ENCODE measurements at places on chromosomes 12 and 14.
A peak's percentile ranks its signal among the peaks of the same experiment; 100 is the strongest.

DNA sequence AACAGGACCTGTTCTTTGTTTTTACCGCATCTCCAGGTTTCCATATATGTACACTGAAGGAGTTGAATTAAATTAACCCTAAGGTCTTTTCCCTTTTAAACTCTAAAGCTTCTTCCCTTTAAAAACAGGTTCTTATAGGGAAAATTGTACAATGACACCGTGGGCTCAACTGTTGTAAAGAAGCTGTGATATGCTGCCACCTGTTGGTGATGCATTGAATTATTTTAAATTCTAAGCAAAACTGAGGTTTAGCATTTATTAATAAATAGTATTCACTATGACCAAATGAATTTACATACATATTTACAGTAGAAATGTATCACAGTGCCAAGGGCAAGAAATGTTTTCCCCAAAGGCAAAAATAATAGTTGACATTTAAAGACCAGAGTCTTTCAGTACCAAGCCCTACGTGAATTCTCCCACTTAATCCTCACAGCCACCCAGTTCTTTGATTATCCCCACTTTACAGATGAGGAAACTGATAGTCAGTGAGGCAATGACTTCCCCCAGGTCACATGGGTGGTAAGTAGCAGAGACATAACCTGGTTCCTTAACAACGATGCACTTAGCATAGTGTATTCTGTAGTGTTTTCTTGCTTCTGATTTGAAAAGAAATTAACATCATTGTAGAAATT is 35.7 kb upstream of the TMEM263 start:
- DNase-seq: peak; percentile 51

- DNase-seq: peak; percentile 4
Measured at GRCh38 chr12:42643881-42644579, 54.5 kb upstream of the PRICKLE1 start.

DNA sequence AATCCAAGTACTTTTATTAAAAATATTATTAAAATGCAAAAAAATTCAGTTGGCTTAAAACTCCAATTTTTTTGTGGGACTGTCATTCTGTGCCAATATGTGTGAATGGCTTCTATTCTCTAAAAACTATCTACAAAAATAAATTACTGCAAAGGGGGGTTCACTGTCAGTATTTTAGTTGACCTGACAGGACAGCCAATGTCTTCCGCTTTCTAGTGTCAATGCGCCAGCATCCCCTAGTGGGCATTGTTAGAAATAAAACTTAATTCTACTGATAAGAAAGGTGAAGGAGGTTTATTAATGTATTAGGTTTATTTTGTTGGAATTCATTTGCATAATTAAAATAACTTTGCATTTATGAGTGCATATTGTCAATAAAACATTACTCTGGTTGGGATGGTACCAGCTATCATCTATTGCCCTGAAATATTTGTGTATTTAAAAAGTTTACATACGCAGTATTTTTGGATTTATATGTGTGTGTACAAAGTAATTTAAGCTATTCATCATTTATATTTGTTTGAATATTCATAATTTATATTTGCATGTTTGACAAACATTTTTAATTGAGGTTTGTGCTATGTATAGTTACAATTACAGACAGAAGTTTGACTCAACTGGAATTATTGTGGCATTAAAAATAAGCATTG is 527.2 kb downstream of the FLRT2 start:
- DNase-seq: peak; percentile 19

DNA sequence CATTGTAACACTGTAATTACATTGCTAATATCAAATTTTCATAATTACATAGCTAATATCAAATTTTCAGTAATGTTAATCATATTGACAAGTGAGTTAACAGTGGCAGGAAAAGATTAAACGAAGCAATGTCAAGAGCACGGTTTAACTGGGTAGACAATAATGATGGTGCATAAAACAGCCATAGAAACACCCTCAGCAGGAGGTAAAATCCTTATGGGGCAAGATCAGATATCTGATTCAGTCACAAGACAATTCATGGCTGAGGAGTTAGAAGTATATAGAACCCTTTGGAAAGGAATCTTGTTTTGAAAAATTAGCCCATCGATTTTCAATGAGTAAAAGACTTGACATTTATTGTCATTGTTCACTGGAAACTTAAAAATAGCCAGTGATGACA is 190.6 kb downstream of the SLC2A13 start:
- DNase-seq: no peak

DNA sequence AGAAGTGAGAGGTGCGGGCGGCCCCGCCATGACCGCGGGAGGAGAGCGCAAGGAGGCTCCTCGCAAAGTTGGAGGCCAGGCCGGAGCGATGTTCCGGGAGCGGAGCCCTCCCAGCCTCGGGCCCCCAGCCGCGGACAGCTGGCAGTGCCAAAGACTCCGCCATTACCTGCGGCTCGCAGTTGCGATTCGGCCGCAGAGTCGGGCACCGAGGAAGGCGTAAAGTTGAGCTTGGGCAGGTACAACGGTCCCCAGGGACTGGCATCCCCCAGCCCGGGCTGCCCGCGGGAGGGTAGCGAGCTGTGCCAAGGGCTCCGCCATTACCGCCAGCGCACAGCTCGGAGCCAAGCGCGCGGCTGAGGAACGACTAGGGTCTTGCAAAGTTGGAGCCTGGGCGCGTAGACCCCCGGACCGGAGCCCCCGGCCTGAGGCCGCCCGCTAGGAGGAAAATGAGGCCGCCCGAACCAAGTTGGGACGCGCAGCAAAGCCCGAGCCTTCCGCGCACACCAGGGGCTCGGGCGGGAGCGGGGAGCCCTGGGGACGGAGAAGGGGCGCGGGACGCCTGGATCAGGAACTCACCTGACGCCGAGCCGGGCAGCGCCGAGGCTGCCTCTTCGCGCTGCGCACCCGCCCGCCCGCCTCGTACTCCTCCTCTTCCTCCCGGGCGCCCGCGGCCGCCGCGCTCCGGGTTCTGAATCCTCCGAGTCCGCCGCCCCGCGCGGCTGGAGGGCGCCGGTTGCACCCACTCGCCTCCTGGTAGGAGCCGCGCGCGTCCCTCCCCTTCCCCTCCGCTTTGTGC is 677 bp downstream of the NOS1 start:
- DNase-seq: no peak

- DNase-seq: no peak
Measured at GRCh38 chr14:66315548-66315947, 170.6 kb upstream of the CCDC196 start.

GRCh38 chr12:22477894-22478287 is 66.5 kb downstream of the C2CD5 start:
- DNase-seq: no peak

DNA sequence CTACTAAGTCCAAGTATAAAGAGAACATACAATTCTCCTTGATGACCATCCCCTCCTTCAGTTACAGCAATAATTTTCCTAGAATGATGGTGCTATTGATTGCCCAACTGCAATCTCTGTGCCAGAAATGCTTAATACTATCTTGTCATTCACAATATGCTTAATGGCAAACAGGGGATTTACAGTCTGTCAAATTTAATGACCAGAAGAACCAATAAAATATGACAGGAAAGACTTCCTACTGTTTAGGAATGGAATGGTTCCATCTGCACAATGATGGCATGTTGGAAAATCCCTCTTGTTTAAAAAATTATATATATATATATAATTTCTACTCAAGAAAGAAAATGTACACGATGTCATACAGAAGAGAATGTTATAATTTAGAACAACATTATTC is 623.2 kb downstream of the CCER1 start:
- DNase-seq: no peak

DNA sequence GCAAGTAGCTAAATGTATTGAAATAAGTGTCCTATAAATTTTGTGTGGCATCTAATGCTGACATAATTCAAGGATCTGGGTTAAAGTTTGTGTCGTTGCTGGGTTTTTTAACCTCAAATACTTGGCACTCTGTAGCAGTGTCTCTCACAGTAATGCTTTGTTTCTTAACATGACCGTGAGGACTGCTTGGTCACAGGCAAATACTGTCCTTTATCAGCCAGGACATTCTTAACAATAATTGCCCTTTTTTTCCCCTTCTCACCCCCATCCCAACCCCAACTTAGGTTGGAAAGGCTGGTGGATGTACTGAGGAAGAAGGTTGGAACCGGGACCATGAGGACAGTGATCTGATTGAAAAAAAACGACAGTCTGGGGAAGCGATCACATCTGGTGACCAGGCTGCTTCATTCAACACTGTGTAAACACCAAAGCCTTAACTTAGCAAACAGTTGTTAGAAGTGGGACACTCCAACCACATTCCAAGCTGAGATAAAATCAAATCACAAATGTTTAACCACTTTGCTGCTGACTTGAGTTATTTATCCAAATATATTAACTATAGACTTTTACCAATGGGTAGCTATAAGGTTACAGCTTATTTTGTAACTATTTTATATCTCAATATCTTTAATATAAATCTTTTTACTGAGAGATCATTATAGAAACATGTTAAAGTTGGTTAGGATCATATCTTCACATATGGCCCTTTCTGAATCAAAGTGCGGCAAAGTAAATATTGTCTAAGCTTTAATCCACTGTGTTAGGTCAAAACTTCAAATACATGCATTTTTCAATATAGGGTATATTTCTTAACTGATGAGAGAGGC is 48.2 kb downstream of the FOXA1 start:
- no peak for DNase-seq

DNA sequence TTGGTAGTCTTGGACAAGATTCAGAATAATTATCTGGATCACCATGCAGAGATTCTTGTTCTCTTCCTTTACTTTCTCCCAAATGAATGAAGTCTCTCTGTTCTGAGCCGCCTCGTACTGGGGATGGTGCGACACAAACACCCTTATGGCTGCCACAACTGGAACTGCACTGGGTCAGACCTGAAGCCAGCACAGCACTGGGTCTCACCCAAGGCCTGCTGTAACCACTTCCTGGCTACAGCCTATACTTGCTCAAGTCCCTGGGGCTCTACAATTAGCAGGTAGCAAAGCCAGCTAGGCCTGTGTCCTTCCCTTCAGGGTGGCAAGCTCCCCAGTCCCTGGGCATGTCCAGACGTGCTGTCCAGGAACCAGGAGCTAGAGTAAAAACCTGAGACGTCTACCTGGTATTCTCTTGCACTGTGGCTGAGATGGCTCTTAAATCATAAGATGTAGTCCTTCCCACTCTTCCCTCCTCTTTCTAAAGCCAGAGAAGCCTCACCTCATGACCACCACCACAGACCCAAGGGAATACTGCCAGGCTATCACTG is 27.6 kb downstream of the IFNG start:
- no peak for DNase-seq

DNA sequence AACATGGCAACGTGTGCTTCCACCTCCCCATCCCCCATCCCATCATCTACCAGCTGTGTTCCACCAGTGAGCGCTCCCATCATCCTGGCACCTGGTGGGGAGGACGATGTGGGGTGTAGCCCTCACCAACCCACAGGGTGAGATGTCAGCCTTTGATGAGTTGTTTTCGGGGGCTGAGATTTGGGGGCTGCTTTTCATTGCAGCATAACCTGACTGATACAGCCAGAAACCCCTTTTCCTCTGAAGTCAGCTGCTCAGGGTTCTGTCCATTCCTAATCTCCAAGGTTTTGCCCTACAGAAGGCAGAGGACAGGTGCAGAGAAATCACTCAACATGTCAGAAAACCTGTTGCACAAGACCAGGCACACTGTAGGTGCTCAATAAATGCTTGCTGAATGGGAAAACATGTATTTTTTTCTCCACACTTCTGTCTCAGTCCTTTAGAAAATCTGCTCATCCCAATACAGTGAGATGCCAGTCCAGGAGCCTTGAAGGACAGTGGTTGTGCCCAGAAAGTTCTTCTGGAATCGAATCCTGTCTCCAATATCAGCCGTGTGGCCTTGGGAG is 239.8 kb downstream of the RBM19 start:
- no peak for DNase-seq

- no peak for DNase-seq
Measured at GRCh38 chr14:88851587-88851986, 27.1 kb downstream of the TTC8 start.

DNA sequence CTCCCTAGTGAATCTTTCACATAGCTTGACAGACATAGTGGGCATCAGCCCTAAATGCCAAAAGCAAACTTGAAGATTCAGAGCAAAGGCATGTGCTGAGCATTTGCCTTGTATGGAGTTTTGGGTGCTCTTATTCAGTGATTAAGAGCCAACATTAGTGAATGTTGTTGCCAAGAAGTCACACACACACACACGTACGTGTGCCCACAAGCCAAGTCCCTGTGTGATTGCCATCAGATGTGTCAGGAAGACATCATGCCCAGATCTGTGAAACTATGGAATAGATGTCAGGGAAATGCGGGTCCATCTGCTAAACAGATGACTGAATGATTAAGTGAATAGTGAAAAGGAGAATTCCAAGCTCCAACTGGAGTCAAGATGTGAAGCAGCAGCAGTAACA is 149.0 kb downstream of the AKAP6 start:
- no peak for DNase-seq

DNA sequence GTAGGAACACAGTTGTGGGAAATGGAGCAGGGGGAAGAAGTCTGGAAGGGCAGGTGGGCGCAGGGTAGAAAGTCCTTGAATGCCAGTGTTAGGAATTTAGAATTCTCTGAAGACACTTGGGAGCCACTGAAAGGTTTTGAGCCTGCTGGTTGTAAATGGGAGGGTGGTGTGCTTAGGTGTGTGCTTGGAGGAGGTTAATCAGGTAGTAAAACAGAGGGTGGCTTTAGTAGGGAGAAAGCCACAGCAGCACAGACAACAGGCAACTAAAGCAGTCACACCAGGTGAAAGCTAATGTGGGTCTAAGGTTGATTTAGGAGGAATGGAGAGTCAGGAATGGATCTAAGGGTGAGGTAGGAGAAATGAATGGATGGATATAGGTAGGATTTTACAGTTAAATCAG is 385.0 kb downstream of the ZFP36L1 start:
- DNase-seq: no peak

GRCh38 chr14:23930742-23931141 is 22.8 kb upstream of the DHRS4 start:
- no peak for DNase-seq

DNA sequence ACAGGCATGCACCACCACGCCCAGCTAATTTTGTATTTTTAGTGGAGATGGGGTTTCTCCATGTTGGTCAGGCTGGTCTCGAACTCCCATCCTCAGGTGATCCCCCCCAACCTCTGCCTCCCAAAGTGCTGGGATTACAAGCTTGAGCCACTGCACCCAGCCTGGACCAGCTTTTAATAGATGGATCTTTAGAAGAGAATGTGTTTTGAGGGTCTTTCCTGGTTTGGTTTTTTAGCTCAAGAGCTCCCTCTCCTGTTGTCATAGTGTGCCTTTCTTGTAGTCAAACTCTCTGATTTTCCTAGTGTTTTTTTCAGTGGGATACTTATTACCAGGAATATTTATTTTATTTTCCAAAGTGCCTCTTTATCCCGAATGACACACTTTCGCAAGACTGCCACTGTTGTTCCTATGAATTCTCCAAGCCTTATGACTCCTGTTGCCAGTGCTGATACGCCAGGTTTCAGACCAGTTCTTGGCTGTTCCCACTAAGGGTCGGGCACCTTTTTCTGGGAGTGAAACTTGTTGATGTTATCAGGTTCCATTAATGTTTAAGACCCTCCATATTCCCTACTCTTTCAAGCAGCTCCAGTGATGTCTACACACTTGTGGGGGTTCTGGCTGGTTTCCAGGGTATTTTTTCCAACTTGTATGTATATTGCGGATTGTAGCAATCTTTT is 31.5 kb upstream of the LIMA1 start:
- DNase-seq: peak; percentile 57
